Gastroesophageal sphincter (tissue), 4 donors: ENCODE measurements at places on chromosomes 5 and 9. TPM values are rescaled to one million over a fixed set of nuclear protein-coding genes. Genes with fewer than 3 reads are reported as not detected.

LCN12 gene
- not detected for total RNA-seq

DNA sequence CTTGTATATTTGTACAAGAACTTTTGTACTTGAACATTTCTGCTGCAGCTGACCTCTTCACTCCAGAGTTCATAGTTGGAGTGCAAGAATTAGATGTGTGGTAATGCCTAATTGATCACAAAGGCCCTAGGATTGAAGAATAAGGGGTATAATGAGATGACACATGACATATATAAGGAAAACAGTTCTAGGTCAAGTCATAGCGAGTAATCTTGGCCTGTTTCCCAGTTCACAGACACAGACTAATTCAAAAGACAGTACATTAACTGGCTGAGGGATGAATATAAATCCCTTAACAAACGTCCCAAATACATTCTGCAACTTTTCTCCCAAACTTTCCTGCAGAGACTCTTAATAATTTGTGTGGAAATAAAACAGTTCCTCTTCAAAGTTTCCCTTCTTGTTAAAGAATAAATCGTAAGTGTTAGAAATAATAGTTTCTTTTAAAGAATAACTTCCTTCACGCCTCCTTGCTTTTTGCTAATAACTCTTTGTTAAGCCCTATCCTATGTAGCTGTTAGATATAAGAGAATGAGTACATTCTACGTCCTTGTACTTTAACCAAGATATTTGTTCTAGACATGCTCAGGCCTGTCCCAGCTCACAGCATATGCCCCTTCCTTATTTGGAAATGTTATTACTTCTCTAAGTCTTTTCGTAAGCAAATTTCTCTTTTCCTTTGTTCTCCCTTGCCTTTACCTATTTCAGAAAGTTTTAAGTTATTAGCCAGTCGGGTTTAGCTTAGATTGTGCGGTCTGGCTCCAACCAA is 556.4 kb upstream of the CTNND2 start:
- H3K36me3 ChIP-seq, result no peaks in the 10 kb centered on the region
- H3K4me1 ChIP-seq, result no peaks in the 10 kb centered on the region
- H3K4me3 ChIP-seq, result no peak overlapping the region
- H3K27me3 ChIP-seq, result no peaks in the 10 kb centered on the region

- no peaks in the 10 kb centered on the region for H3K4me1 ChIP-seq
- H3K4me3 ChIP-seq, result no peak overlapping the region
- ATAC-seq, result no peak
- no peak overlapping the region for H3K27ac ChIP-seq
- H3K36me3 ChIP-seq, result no peaks in the 10 kb centered on the region
- H3K27me3 ChIP-seq, result no peaks in the 10 kb centered on the region
Observed at GRCh38 chr9:12069366-12069765, 623.8 kb upstream of the TYRP1 start.

- ATAC-seq, result no peak
- H3K27me3 ChIP-seq, result no peaks in the 10 kb centered on the region
- H3K4me1 ChIP-seq, result no peaks in the 10 kb centered on the region
Observed at GRCh38 chr5:28216939-28217360, 1178.6 kb upstream of the CDH9 start.

PCDHGA2 gene
- 3.2 TPM for total RNA-seq

FAM151B gene
- 1.3 TPM for total RNA-seq

DNA sequence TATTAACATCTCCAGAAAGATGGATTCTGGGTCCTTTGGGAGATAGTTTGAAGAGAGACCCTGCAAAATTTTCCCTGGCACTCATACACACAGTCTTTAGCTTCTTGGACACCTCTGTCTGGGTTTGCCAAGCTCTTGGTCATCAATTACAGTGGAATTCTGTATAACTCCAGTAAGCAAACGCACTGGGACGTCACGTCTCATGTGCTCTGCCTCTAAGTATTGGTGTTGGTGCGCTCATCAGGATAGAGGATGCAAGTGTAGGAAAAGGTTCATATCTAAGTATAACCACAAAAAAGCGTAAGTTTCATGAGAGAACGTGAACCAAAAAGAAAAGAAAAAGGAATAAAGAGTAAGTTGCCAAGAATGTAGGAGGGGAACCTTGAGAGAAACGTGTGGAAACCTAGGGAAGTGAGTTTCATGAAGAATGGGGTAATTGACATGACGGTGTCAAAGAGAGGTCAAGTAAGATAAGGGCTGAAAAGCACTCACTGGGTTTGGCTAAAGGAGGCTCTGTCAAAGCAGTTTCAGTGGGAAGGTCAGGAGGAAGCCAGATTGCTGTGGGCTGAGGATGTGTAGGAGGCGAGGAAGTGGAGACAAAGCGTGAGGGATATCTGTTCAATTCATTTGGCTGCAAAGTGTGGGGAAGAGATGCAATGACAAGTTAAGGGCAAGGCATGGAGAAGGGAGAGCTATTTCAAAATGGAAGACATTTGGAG is 92.7 kb downstream of the RAD23B start:
- ATAC-seq, result no peak
- no peak overlapping the region for H3K27ac ChIP-seq
- no peaks in the 10 kb centered on the region for H3K4me1 ChIP-seq
- no peaks in the 10 kb centered on the region for H3K27me3 ChIP-seq
- no peaks in the 10 kb centered on the region for H3K36me3 ChIP-seq
- no peak overlapping the region for H3K4me3 ChIP-seq

DNA sequence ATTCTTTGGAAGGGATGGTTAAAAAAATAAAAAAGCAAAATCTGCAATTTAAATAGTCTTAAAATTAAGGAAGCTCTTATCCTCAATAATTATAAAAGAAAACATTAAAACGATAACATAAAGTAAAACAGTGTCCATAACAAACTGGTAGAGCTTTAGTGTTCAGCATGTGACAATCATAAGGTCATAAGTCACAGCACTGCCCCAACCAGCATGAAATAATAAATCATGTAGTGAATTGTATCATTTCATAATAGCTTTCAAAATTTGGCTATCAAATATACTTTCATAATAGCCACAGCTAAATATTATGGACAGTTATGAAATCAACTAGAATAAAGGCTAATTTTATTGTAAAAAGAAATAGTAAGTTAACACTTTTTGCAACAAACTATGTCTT is 10.0 kb downstream of the NR3C1 start:
- no peaks in the 10 kb centered on the region for H3K27me3 ChIP-seq
- H3K36me3 ChIP-seq, result no peaks in the 10 kb centered on the region
- no peak for ATAC-seq
- H3K4me1 ChIP-seq, result peaks cover 21% of the 10 kb centered on the region
- H3K27ac ChIP-seq, result no peak overlapping the region
- H3K4me3 ChIP-seq, result no peak overlapping the region

DNA sequence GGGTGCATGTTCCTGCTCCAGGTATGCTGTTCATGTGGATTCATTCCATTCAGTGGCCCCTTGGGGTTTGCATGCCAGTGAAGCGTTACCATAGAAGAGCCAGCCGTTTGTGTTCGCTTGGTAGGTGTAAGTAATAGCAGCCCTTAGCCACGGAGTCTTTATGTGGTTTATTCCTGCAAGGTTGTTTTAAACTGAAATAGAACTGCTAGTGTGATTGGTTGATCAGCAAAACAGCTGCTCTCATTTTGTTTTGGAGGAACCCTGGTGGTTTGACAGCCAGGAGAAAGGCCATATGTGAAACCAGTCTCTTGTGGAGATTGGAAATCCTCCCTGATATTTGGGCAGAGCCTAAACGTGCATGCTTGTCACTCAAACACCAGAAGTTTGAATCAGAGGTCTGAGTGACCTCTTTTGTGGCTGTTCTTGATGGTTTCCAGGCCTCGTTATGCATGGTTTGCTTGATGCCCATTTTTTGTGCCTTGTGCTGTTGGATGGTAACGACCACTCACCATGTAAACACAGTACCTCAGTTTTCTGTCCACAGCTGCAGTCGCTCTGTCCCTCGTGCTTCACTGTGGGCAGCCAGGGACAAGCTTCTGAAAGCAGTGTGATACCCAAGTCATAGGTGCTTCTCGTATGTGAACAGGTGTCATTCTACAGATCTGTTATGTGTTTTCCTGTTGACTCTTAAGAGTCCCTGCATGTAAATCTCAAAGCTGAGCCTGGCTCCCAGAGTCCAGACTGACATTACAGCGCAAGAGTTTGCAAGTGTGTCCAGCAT is 58.3 kb upstream of the NXNL2 start:
- ATAC-seq, result no peak
- H3K36me3 ChIP-seq, result peaks cover 51% of the 10 kb centered on the region
- H3K4me1 ChIP-seq, result no peaks in the 10 kb centered on the region
- no peak overlapping the region for H3K4me3 ChIP-seq
- H3K27ac ChIP-seq, result no peak overlapping the region

DNA sequence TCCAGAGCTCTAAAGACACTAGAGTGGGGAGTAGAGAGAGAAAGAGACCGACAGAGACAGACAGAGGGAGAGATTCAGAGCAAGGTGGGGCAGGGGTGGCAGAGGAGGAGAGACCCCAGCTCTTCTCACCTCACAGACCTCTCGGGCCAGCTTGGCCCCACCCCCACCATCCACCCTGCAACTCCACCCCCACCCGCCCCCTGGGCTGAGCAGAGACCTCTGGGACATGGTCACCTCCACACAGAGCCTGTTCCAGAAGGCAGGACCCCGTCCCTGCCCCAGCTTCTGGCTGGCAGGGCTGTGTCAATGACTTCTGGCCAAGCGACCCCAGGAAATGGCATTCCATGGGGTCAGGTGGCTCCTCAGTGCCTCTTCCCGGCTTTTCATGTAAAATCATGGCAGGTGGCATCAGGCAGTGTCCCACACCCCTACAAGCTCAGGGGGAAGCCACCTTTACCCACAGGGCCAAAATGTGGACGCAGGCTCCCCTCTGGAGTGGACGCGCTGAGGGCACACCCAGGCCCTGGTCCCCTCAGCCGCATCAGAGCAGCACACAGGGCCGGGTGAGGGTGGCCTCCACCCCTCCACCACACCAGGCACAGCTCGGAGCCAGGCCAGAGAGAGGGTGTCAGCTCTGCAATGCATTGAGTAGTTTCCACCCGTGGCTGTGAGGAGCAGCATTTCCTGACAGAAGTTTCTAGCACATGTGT is 131.2 kb upstream of the LPCAT1 start:
- no peaks in the 10 kb centered on the region for H3K36me3 ChIP-seq
- H3K4me1 ChIP-seq, result no peaks in the 10 kb centered on the region
- no peak overlapping the region for H3K4me3 ChIP-seq
- H3K27me3 ChIP-seq, result peaks cover 99% of the 10 kb centered on the region
- H3K27ac ChIP-seq, result no peak overlapping the region

DNA sequence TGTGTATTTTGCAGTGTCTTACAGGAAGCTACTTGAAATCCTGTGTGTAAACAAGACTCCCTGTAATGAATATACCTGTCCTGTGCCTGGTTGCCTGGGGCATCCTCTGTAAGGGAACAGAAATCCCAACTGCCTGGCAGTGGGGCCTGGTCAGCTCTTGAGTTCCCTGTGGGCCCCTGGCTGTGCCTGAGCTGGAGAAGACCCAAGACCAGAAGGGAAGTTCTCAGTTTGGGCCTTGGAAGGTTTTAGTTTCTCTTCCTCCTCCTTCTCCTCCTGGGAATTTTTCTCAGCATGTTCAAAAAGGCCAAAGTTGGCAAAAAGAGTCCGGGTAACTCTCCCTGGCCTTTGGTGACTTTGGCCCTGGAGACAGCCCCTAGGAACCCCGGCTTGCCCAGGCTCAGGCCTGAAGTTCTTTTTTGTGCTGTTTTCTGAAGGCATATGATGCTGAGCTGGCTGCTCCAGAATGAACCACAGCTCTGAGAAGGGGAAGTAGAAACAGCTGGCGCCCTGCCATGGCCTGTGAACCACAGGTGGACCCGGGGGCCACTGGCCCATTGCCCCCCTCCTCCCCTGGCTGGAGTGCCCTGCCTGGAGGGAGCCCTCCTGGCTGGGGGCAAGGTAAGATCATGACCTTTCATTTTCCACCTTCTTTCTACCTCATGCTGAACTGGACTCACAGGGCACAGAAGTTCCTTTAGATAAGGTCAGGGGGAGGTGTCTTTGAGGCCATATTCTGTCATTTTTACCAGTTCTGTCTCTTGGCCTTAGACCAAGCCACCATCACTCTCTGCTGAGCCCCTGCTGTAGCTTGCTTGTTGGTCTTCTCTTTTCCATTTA is 5.8 kb downstream of the TMEM268 start:
- peaks cover 14% of the 10 kb centered on the region for H3K4me1 ChIP-seq
- no peaks in the 10 kb centered on the region for H3K27me3 ChIP-seq
- peaks cover 31% of the 10 kb centered on the region for H3K36me3 ChIP-seq
- H3K27ac ChIP-seq, result no peak overlapping the region

PTGR1 gene
- total RNA-seq, result 52.9 TPM
